ENCODE measurements at places on chromosomes 2 and 18. TPM values are rescaled to one million over a fixed set of nuclear protein-coding genes. Genes with fewer than 3 reads are reported as not detected.

DNA sequence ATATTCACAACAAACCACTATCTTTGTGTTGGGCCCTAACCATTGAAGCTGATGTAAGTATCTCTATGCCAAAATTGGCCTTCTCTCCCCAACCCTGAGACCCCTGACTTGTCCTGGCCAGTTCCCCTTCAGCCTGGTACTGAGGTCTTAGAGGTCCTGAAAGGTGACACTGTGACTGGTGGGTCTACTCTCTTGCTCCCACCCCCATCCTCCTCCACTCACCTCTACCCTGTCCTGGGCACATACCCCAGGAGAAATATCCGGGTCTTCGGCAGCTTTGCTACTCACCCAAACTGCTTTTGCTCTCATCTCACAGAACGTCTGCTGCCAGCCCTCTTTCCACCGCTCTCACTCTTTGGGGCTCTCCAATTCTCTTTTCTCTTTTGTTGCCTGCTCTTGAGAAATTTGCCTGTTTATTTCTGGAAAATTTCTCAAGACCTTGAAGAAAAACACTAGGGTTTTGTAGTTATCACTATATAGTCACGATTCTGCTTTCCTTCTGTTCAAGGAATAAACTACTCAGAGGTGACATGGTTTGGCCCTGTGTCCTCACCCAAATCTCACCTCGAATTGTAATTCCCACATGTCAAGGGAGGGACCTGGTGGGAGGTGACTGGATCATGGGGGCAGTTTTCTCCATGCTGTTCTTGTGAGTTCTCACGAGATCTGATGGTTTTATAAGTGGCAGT, 133.8 kb upstream of the PKDCC start:
- no peak for DNase-seq

GRCh38 chr2:10526281-10527000, 78.3 kb upstream of the ODC1 start:
- DNase-seq: no peak

CYBRD1 gene
- polyA plus RNA-seq: 41.6 TPM

GRCh38 chr2:17571681-17572080, 31.2 kb downstream of the VSNL1 start:
- no peak for DNase-seq

- DNase-seq: no peak
Observed at GRCh38 chr2:157905092-157905491, 29.0 kb upstream of the ACVR1 start.

All from left kidney (tissue), 8 donors.